ENCODE measurements at places on chromosomes 2 and 18. TPM values are rescaled to one million over a fixed set of nuclear protein-coding genes. Genes with fewer than 3 reads are reported as not detected.

Gene CRYGD
- total RNA-seq = 1.2 TPM

Gene EDAR
- total RNA-seq = not detected

Gene CYTIP
- total RNA-seq = 2.0 TPM

Gene POTEE
- not detected for total RNA-seq

Gene ACKR3
- total RNA-seq = 7.1 TPM

Gene ANKRD29
- 2.0 TPM for total RNA-seq

Gene PTGR3
- 15.5 TPM for total RNA-seq

Gene HRH4
- not detected for total RNA-seq

Gene OTX1
- total RNA-seq = 3.4 TPM

Gene TSN
- 48.4 TPM for total RNA-seq

Gene MPP4
- total RNA-seq = 0.25 TPM

Gene PROC
- 0.25 TPM for total RNA-seq

Gene CYRIA
- 189 TPM for total RNA-seq

Gene FZD7
- 5.4 TPM for total RNA-seq

Gene SERPINB4
- not detected for total RNA-seq

Gene SERPINB3
- not detected for total RNA-seq

Gene LRATD1
- 17.5 TPM for total RNA-seq

Gene SERPINB10
- not detected for total RNA-seq

Gene LAMA3
- 2.5 TPM for total RNA-seq

Gene NGEF
- 33.4 TPM for total RNA-seq

Gene LYG2
- total RNA-seq = not detected

Gene EGR4
- total RNA-seq = not detected

Gene FAM237A
- total RNA-seq = not detected

Gene TCF7L1
- total RNA-seq = 0.98 TPM

Gene TRIM43
- not detected for total RNA-seq

Gene DPP4
- 5.7 TPM for total RNA-seq

Gene ERFE
- total RNA-seq = 0.74 TPM

Gene GNAL
- 80.6 TPM for total RNA-seq
